ENCODE measurements at places on chromosomes 7 and 10.

- no peak for DNase-seq
These were observed 283.2 kb downstream of the ARL4A start for GRCh38 chr7:12970626-12971025.

GRCh38 chr10:34698248-34698831 lies 116.8 kb downstream of the PARD3 start:
- no peak for DNase-seq

DNA sequence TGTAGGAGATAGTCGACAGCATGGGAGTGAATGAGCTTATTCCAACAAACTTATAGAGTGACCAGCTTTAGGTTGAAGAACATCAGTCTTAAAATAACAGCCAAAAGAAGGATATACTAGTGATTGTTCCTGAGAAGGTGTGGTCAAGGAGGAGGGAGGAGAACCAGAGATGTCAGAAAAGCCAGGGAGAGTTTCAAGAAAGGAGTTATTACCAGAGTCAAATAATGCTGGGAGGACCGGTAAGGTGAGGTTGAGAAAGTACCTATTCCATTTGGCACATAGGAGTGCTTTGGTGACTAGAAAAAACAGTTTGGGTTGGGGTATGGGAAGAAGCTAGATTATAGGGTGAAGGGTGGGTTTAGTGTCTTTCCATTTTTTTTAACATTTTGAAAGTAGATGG lies 5.8 kb downstream of the PTPN12 start:
- no peak for DNase-seq

GRCh38 chr7:40093631-40094350 lies 40.6 kb downstream of the MPLKIP start:
- DNase-seq = no peak

- no peak for DNase-seq
These were observed 33.5 kb downstream of the REEP3 start for GRCh38 chr10:63554657-63555056.

- DNase-seq = no peak
These were observed 26.8 kb downstream of the PODXL start for GRCh38 chr7:131529617-131530016.
